ENCODE measurements at places on chromosomes 4 and X.

DNA sequence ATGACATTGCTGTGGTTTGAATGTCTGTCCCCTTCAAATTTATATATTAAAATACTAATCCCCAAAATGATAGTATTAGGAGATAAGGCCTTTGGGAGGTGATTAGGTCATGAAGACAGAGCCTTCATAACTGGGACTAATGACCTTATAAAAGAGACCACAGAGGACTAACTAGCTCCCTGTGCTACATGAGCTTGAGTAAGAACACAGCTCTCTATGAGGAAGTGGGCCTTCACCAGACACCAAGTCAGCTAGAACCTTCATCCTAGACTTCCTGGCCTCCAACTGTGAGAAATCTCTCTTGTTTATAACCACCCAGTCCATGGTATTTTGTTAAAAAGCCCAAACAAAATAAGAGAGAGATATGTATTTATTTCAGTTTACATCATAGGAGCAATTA lies 242.2 kb upstream of the CTSO start:
- DNase-seq: peak; percentile 46

GRCh38 chrX:147911192-147912022 lies at the start of gene FMR1:
TSS of gene FMR1 (plus strand) at chrX:147911919. CDS start at chrX:147912180, 261 bp downstream.
- DNase-seq: peak; percentile 97

DNA sequence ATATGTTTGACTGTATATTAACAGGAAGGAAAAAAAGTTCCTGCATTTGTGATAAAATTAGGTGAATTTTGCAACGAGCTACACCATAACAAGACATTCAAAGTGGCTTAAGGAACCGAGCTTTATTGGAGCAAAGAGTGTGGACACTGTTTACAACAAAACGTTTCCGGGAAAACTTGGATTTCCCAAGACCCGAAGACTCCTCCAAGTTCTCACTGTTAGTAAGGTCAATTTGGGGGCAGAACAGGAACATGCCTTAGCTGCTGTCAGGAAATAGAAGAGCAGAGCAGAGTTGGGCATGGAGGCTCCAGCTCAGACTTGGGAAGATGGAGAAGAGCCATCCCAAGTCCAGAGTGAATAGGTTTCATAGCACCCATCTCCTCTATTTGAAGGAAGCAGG lies 16.5 kb downstream of the ADH6 start:
- no peak for DNase-seq

DNA sequence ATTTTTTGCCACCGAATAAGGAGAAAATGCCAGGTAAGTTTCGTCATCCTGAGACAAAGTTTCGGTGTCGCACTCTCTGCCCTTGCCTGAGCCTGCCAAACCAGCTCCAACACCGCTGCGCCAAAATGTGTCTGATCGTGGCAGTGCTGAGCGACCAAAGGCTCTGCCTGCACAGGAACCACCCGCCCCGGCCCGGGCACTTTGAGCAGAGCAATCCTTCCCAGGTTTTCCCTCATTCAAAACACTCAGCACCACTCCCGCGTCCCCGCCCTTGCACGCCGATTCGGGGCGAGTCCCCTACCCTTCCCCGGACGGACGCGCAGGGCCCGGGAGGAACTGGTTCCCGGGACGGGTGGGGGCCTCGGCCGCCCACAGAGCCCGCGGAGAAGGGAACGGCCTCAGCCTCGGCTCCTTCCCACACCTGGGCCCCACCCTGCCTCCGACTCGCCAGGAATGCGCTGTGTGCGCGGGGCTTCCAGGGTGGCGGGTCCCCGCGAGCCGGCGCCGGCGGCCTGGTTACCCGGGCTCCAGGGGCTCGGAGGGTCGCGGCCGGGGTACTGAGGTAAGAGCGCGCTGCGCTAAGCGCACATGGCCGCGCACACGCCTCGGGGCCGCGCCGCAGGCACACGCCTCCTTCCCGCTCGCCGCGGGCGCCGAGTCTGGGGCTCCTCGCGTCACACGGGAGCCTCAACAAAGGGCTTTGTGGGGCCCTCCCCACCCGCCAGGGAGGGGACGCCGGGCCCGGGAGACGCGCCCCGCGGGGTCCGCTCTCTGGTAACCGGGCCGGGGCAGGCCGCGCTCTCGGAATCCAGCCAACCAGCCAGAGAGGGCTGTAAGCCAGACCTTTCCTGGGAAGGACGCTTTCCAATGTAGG lies at the start of gene C4orf36:
Gene C4orf36 (minus strand): TSS at position 661 of the 874 bp plus-strand sequence. CDS start 902 bp downstream, outside the sequence.
- DNase-seq: peak; percentile 70

DNA sequence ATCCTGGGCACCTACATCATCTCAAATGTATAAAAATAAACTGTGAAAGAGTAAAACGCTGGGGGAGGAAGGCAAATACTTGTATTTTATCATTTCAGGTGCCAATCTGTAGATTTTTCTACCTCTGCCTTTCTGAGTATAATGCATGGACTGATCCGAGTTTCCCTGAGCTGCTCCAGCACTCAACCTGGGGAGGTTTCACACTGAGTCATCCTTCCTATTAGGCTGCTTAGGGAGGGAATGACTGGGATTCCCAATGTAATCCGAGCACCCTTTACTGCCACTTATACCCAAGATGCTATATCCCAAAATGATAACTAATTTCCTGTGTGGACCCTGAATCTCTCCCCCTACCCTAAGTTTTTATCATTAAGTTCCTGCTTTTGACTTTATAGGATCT lies 126.6 kb downstream of the HNRNPD start:
- DNase-seq: no peak

Data from RPMI8226 (cell line).